ENCODE measurements at places on chromosomes 2 and 18. TPM values are rescaled to one million over a fixed set of nuclear protein-coding genes. Genes with fewer than 3 reads are reported as not detected.

The ZC3H8 gene
- 0.18 TPM for total RNA-seq

The SLC5A7 gene
- total RNA-seq, result not detected

The LBX2 gene
- total RNA-seq, result 0.18 TPM

The POTEC gene
- total RNA-seq, result not detected

The CCDC121 gene
- total RNA-seq, result 2.2 TPM

The SCYGR4 gene
- not detected for total RNA-seq

The MYO7B gene
- 0.18 TPM for total RNA-seq

The CYP26B1 gene
- total RNA-seq, result not detected

The ASB18 gene
- not detected for total RNA-seq

The RIT2 gene
- total RNA-seq, result not detected

The EHD3 gene
- 39.8 TPM for total RNA-seq

The LYPD1 gene
- total RNA-seq, result 79.7 TPM

The DSG3 gene
- total RNA-seq, result not detected

The PSD4 gene
- total RNA-seq, result 0.36 TPM

The PRSS56 gene
- not detected for total RNA-seq

The ICA1L gene
- total RNA-seq, result 1.8 TPM

The CTAGE1 gene
- total RNA-seq, result under 0.01 TPM

The IL37 gene
- total RNA-seq, result not detected

The TSN gene
- 57.5 TPM for total RNA-seq

Measured in IMR-90 (cell line).